ENCODE measurements at places on chromosomes 3 and 15. TPM values are rescaled to one million over a fixed set of nuclear protein-coding genes. Genes with fewer than 3 reads are reported as not detected.

Gene LRTM1
- total RNA-seq = not detected

Gene FES
- total RNA-seq = 23.8 TPM

Gene SNUPN
- total RNA-seq = 33.4 TPM

Gene DPPA2
- total RNA-seq = not detected

Gene DZIP1L
- total RNA-seq = 29.4 TPM

Gene KNG1
- not detected for total RNA-seq

Gene NME9
- total RNA-seq = 0.09 TPM

Gene PTX3
- 679 TPM for total RNA-seq

Gene SLC28A1
- not detected for total RNA-seq

Gene CLDN16
- total RNA-seq = under 0.01 TPM

Gene SOX14
- not detected for total RNA-seq

Gene TUSC7
- total RNA-seq = not detected

Gene KIF15
- 1.8 TPM for total RNA-seq

Gene EFHB
- 0.28 TPM for total RNA-seq

Gene GRK7
- total RNA-seq = not detected

Gene BCL2A1
- total RNA-seq = 2.7 TPM

Gene PLOD2
- 239 TPM for total RNA-seq

Gene BNC1
- total RNA-seq = 7.3 TPM

Gene EIF4G1
- 198 TPM for total RNA-seq

Gene SLC6A20
- total RNA-seq = not detected

Gene COPB2
- total RNA-seq = 444 TPM

Gene FGF12
- 0.09 TPM for total RNA-seq

Gene MASP1
- total RNA-seq = 319 TPM

Gene RTP4
- 2.0 TPM for total RNA-seq

Gene SLC51A
- total RNA-seq = not detected

Gene LMAN1L
- total RNA-seq = not detected

Gene ADAMTS7
- 3.8 TPM for total RNA-seq

Gene ATP13A4
- 0.18 TPM for total RNA-seq
